ENCODE measurements at places on chromosomes 16 and 17.
A peak's percentile ranks its signal among the peaks of the same experiment; 100 is the strongest.

DNA sequence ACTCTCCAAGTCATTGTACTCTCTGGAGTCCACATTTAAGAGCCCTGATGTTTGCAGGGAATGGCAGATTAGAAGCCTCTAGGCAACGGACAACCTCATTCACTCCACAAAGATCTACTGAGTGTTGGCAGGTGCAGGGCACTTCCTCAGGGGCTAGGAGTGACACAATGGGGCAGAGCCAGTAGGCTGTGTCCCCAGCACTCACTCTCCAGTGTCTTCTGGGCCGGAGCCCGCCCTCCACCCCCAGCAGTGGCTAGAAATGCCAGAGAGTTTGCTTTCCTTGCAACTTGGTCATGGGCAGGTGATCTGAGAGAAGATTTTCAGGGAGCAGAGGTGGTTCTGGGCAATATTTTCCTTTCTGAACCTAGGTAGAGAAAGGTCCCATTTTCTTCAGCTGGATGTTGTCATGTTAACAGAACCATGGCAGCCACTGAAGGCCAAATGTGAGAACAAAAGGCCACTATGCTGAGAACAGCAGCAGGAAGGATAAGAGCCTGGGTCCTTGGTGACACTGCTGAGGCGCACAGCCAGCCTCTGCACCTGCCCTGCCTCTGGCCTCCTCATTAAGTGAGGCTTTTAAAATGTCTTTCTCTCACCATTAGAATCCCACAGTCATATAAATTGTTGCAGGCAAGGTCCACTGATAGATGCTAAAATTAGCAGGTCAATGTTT lies 96.2 kb downstream of the USP31 start:
- DNase-seq: no peak

GRCh38 chr17:73938706-73939105 lies 264.8 kb upstream of the RPL38 start:
- DNase-seq: no peak

DNA sequence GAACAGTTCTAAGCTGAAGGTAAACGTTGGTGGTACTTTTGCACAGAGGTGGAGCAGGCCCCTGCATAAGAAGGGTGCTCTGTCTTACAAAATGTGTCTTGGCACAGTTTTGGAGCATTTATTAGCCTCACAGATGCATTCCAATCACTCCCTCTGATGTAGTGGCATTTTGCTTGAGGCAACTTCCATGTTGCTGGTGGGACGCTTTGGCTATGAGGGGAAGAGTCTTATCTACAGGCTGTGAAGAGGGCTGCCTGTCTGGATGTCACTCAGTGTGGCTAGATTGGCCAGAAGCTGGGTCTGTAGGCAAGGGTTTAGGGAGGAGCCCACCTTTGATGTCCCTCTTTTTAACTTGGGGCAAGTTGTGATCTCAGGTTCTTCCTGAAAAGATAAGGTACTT lies 2.6 kb upstream of the RARA start:
- no peak for DNase-seq

- DNase-seq: peak; percentile 42
Measured at GRCh38 chr17:79478051-79478461, 132.8 kb downstream of the RBFOX3 start.

- no peak for DNase-seq
Measured at GRCh38 chr16:22177968-22178930, 15.9 kb downstream of the SDR42E2 start.

- DNase-seq: no peak
Measured at GRCh38 chr17:81877569-81877968, 6.4 kb upstream of the ARHGDIA start.

- no peak for DNase-seq
Measured at GRCh38 chr16:58331024-58331707, 36.3 kb upstream of the PRSS54 start.
